NCI-H748 treated with DMSO at 0.1 percent for 48 hours (cell line): ENCODE measurements at places on chromosomes 6 and 20.
A peak's percentile ranks its signal among the peaks of the same experiment; 100 is the strongest.

- DNase-seq: peak; percentile 64
These were observed 3.0 kb downstream of the FLRT3 start for GRCh38 chr20:14334306-14334930.

DNA sequence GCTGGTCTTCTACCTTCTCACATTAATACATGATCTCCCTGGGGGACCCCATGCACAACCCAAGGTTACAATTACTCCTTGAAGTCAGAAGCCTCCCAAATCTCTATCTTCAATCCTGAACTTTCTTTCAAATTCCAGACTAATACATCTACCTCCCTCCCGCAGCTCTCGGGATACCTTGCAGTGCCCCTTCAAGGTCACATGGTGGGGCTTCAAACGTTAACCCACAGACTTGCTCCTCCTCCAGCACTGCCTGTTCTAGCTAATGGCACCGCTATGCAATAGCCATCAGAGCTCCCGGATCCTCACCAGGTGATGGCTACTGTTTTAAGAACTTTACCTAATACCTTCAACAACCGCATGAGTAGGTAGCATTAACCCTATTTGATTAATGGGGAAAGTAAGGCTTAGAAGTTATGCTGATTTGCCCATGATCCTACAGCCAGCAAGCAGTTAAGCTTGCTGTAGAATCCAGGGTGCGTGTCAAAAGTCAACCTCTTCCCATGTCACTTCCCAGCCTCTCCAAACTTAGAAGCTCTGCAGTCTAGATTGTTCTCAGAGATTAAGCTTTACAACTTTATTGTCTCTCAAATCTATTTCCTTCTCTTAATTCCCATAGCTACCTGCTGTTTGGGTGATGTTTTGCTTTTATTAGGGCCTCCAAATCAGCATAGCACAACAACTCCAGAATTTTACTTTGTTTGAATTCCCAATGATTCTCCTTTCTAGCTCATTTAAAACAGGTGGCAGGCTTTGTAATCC lies 44.7 kb downstream of the PLAGL1 start:
- no peak for DNase-seq

DNA sequence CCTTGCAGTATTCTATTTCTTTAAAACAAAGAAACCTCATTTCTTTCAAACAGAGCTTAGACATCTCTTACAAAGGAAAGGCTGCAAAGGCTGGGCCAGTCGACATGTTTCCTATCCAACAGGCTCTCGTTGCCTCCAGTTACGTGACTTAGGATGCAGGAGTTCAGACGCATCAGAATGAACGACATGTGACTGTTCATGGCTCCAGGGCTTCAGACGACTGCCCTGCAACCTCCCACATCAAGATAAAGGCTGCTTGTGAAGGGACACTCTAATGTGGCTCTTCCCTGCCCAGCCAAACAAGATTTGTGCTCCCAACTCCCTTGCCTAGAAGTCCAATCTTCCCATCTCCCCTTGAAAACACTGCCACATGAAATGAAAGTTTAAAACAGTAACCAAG lies 14.3 kb upstream of the NEDD9 start:
- no peak for DNase-seq

GRCh38 chr6:159074120-159074684 lies 29.4 kb upstream of the TAGAP start:
- no peak for DNase-seq

GRCh38 chr6:20472748-20473147 lies 61.5 kb upstream of the CDKAL1 start:
- no peak for DNase-seq

GRCh38 chr6:74925683-74926082 lies 280.2 kb downstream of the COL12A1 start:
- no peak for DNase-seq
